ENCODE measurements at places on chromosomes 3 and 15. TPM values are rescaled to one million over a fixed set of nuclear protein-coding genes. Genes with fewer than 3 reads are reported as not detected.

The DRD3 gene
- total RNA-seq, result not detected

The DUSP7 gene
- total RNA-seq, result 9.7 TPM

The GOLGA8T gene
- total RNA-seq, result not detected

The C15orf39 gene
- total RNA-seq, result 1.8 TPM

The TAGLN3 gene
- not detected for total RNA-seq

The PTPN23 gene
- 3.8 TPM for total RNA-seq

The STRIT1 gene
- total RNA-seq, result not detected

The PRR20G gene
- not detected for total RNA-seq

The CKMT1B gene
- total RNA-seq, result not detected

The ACTC1 gene
- not detected for total RNA-seq

The TP63 gene
- 1.1 TPM for total RNA-seq

The ANKRD34C gene
- total RNA-seq, result not detected

The BUB1B gene
- total RNA-seq, result 55.0 TPM

The SLC6A11 gene
- total RNA-seq, result 0.95 TPM

The TMEM212 gene
- total RNA-seq, result not detected

The BHLHE40 gene
- total RNA-seq, result 2.6 TPM

The GOLGA6L7 gene
- total RNA-seq, result not detected

The RPP25 gene
- total RNA-seq, result 19.0 TPM

The MKRN2OS gene
- not detected for total RNA-seq

The MAP2K5 gene
- 2.5 TPM for total RNA-seq

The IL5RA gene
- not detected for total RNA-seq

The CCRL2 gene
- total RNA-seq, result not detected

The FANCI gene
- 34.4 TPM for total RNA-seq

The SCN5A gene
- total RNA-seq, result not detected

The FBXW12 gene
- not detected for total RNA-seq

The ALPK3 gene
- 1.1 TPM for total RNA-seq

The GOLGA6L10 gene
- total RNA-seq, result not detected

The NR2E3 gene
- total RNA-seq, result not detected

The C3orf80 gene
- total RNA-seq, result not detected

The MEF2A gene
- total RNA-seq, result 29.1 TPM

The TGM5 gene
- not detected for total RNA-seq

The CCDC39 gene
- total RNA-seq, result not detected

The PLAAT1 gene
- total RNA-seq, result 16.7 TPM

The AMT gene
- 1.2 TPM for total RNA-seq

The FHIT gene
- total RNA-seq, result not detected
